ENCODE measurements at places on chromosomes 11 and 22. TPM values are rescaled to one million over a fixed set of nuclear protein-coding genes. Genes with fewer than 3 reads are reported as not detected.

DNA sequence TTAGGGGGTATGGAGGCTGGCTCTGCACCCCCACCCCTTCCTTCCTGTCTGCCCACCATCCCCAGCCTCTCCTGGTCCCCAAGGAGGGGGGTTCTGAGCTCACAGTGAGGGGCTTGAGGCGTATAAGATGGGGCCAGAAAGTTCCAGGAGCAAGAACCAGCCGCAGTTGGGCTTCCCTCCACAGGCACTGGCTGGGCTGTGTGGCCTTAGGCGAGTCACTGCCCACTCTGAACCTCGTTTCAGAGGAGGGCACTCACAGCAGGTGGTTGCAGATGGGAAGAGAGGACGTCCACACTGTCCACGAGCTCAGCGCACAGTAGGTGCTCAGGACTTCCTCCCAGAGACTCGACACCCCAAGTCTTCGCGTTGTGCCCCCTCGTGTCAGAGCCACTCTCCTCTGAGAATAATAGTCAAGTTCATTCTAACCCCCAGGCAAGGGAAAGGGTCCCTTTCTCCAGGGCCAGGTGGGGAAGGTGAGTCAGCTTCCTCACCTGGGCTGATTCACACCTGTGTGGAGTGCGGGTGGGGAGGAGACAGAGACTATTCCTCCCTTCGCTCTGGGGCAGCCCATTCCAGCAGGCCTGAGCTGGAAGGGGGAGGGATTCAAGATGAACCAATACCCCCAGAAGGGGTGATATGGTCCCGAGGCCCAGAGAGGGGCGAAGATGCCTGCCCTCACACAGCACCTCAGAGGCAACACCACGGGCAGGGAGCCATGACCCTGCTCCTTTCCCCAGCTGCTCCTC is 29.3 kb downstream of the RPL3 start:
- DNase-seq, result no peak
- peaks cover 54% of the 10 kb centered on the region for H3K4me1 ChIP-seq
- no peaks in the 10 kb centered on the region for H3K27me3 ChIP-seq
- no peaks in the 10 kb centered on the region for H3K36me3 ChIP-seq
- H3K27ac ChIP-seq, result peak overlapping the region; percentile 96
- no peak overlapping the region for H3K4me3 ChIP-seq

GRCh38 chr11:94175535-94175934 is 46.9 kb downstream of the PANX1 start:
- no peak overlapping the region for H3K4me3 ChIP-seq
- H3K27ac ChIP-seq, result no peak overlapping the region
- no peaks in the 10 kb centered on the region for H3K27me3 ChIP-seq
- no peaks in the 10 kb centered on the region for H3K4me1 ChIP-seq

DNA sequence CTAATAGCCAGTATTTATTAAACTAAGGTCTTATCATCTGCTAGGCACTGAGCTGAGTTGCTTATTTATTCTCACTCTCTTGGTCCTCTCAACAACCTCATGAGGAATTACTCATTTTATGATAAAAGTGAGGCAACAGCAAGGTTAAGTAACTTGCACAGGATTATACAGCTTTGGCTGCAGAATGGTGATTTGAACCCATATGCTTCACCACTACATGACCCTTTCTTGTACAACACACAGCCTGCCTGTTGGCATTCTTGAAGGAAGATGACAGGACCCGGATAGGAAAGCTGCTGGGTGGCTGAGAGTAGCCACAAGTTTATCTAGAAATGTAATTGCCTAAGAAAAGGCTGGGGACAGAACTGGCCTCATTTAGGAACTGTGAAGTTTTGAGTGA is 5.3 kb upstream of the PARVA start:
- peaks cover 42% of the 10 kb centered on the region for H3K4me1 ChIP-seq
- no peak for DNase-seq
- no peaks in the 10 kb centered on the region for H3K36me3 ChIP-seq

GRCh38 chr11:46330563-46331281 is 16.5 kb upstream of the DGKZ start:
- peaks cover 15% of the 10 kb centered on the region for H3K27me3 ChIP-seq
- no peak for DNase-seq
- H3K4me3 ChIP-seq, result no peak overlapping the region

DNA sequence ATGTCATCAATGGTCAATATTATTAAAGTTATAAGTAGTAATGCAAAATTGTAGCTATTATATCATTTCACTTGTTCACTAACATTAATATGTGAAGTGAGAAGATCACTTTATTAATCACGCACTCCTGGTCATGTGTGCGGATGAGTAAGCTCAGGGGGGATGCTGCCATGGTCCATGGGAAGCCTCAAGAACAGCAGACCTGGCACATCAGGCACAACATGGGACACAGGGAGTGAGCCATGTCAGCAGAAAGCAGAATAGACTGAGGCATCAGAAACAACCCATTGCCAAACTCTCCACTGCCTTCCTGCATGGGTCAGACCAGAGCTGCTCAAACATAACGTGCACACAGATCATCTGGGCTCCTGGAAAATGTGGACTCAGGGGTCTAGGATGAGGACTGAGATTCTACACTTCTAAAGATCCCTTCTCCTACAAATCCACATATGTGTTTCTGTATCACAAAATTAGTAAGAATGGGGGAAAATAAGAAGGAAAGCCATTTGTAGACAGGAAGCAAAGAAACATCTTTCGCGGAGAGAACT is 63.8 kb upstream of the VPREB1 start:
- no peaks in the 10 kb centered on the region for H3K4me1 ChIP-seq
- DNase-seq, result no peak
- H3K27ac ChIP-seq, result no peak overlapping the region
- H3K36me3 ChIP-seq, result no peaks in the 10 kb centered on the region

DNA sequence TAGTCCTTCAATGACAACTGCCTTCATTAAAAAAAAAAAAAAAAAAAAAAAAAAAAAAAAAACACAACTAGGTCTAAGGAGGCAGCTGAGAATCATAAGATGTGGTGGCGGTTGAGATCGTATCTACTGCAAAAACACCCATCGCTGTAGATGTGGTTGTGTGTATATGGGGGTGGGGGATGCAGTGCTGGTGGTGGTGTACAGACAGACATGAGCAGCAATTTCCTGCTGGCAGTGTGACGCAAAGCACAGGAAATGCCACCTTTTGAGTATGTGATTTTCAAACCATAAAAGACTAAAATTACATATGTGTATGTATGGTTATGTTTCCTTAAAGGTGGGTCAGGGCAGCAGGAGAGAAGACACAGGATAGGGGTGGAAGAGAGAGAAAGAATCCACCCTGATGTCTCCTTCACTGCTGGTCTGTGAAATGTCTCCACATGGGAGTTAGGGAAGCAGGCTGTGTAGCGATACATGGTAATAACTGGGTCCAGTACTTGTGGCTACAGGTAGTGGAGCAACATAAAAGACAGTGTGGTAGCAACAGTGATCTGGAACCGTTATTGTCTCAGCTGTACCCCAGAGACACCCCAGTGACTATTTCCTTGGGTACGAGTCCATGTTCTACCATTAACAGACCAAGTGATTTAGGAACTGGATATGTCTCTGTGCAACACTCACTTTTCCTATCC is 57.9 kb downstream of the SYTL2 start:
- H3K4me3 ChIP-seq, result no peak overlapping the region
- no peak overlapping the region for H3K27ac ChIP-seq
- H3K36me3 ChIP-seq, result no peaks in the 10 kb centered on the region
- peak; percentile 15 for DNase-seq
- H3K27me3 ChIP-seq, result no peaks in the 10 kb centered on the region

DNA sequence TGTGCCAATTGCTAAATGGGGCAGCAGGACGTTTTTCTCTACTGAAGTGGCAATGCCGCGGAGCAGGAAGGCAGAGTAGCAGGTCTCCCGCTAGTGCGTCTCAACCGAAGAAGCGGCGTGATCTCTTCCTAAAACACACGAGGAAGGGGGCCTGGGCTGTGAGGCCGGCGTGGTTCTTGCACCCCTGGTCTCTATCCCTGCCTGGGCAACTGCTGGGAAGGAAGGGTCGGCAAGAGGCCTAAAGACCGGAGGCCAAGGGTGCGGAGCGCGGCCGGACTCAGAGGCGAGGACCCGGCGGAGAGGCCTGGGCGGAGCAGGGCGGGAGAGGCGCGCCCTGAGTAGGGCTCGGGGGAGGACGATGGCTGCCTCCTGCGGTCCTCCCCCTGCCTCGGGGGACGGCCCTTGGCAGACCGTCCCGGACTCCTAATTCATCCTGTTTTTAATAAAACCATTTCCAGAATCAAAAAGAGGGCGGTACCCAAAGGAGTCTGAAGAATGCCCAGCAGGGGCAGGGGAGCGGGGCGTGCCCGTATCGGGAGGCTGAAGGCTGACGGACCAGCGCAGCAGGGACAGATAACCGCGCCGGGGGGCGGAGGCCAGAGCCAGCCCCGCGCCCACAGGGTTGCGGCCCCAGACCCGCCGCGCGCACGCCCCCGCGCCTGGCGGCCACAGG is 572 bp upstream of the APLP2 start:
- peak overlapping the region; percentile 57 for H3K4me3 ChIP-seq
- H3K27me3 ChIP-seq, result no peaks in the 10 kb centered on the region
- H3K27ac ChIP-seq, result peak overlapping the region; percentile 78
- no peaks in the 10 kb centered on the region for H3K36me3 ChIP-seq

DNA sequence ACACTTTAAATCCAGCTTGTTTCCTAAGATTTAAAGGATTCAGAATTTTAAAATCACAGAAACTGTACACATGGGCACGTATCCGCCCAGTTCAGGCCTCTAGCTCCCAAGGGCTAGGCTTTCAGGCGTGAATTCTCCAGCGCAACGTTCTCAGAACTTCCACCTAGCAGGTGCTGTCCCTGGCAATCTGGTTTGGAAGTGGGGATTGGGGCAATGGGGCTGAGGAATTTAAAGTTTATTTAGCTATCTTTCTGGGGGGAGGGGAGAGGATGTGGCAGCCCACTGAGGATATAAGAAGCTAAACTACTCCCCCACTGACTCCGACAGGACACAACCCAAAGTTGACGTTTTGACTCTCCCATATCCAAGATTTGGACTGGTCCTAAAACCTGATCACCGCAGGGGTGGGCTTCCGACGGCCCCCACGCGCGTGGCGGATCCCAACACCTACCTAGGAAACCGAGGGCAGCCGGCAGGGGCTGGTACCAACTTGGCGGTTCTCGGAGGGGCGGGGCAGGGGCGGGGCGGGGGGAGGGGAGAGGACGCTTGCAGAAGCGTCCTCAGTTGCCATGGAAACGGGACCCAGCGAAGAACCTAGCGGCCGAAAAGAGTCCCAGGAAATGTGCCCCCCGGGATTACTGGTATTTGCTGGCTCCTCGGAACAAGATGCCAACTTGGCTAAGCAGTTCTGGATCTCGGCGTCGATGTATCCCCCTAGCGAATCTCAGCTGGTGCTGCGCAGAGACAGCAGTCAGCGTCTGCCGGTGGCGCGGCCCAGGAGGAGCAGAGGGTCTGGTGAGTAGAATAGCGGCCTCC is at the start of gene HOATZ:
TSS of gene HOATZ (plus strand) at position 563 of the 816 bp plus-strand sequence. CDS start at position 570, 7 bp downstream.
- no peaks in the 10 kb centered on the region for H3K36me3 ChIP-seq
- no peak within 1 kb of the TSS for H3K27ac ChIP-seq
- no peak within 1 kb of the TSS for H3K4me3 ChIP-seq
- no peak for DNase-seq
- H3K27me3 ChIP-seq, result no peaks in the 10 kb centered on the region
- H3K4me1 ChIP-seq, result peaks cover 7% of the 10 kb centered on the region

DNA sequence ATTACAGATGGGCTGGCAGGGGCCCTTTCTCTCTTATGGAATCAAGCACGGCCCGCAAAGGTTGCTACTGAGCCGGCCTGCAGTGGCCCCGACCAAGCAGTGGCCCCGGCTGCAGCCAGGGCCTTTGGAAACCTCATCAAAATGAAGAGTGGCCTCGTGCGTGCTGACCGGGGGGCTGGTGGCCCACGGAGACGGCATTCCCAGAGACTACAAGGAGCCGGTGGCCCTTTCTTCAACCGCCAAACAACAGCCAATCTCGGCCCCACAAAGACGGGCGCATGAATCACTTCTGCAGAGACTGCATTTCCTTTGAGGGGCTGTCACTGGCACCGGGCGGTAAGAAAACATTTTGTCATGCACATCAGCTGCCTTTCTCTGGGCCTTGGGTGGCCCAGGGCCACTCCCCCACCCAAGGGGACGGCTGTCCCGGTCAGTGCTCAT is 43.1 kb upstream of the FGF3 start:
- no peak overlapping the region for H3K4me3 ChIP-seq
- H3K4me1 ChIP-seq, result no peaks in the 10 kb centered on the region
- DNase-seq, result no peak
- H3K27ac ChIP-seq, result no peak overlapping the region

DNA sequence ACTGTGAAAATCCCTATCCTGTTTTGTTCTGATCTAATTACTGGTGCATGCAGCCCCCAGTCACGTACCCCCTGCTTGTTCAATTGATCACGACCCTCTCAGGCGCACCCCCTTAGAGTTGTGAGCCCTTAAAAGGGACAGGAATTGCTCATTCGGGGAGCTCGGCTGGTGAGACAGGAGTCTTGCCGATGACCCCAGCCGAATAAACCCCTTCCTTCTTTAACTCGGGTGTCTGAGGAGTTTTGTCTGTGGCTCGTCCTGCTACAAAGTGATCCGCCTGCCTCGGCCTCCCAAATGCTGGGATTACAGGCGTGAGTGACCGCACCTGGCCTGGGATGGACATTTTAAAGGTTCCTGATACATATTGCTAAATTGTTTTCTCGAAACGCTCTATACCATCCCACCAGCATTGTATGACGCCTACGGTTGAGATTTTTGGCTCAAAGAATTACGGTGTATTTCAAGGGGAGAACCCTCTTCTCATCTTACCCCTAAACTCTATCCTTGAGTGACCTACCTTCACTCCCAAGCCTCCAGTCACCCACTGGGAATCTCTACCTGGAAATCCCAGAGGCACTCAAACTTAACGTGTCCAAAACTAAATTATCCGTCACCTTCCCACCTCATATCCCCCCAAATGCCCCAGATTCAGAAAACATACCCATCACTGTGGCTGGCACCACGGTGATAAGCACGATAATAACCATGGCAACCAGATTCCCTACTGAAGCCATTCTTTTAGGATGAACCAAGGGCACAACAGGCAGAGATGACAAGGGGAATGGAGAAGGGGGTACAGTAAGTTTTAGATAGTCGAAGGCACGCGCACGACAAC is 789 bp upstream of the POLA2 start:
- H3K4me3 ChIP-seq, result no peak overlapping the region
- H3K27me3 ChIP-seq, result no peaks in the 10 kb centered on the region
- no peaks in the 10 kb centered on the region for H3K36me3 ChIP-seq
- no peak for DNase-seq
- H3K27ac ChIP-seq, result peak overlapping the region; percentile 91
- peaks cover 24% of the 10 kb centered on the region for H3K4me1 ChIP-seq

- H3K36me3 ChIP-seq, result no peaks in the 10 kb centered on the region
- H3K4me3 ChIP-seq, result no peak overlapping the region
- no peak overlapping the region for H3K27ac ChIP-seq
- H3K4me1 ChIP-seq, result no peaks in the 10 kb centered on the region
- no peak for DNase-seq
Measured at GRCh38 chr11:45411228-45411946, 125.2 kb upstream of the SYT13 start.

- H3K36me3 ChIP-seq, result no peaks in the 10 kb centered on the region
- peak; percentile 75 for DNase-seq
- H3K4me1 ChIP-seq, result peaks cover 3% of the 10 kb centered on the region
- H3K27me3 ChIP-seq, result no peaks in the 10 kb centered on the region
- H3K4me3 ChIP-seq, result no peak overlapping the region
Measured at GRCh38 chr11:75532200-75533048, 6.7 kb upstream of the GDPD5 start.

Gene FGF19
- total RNA-seq, result not detected

Gene DGCR6L
- 24.4 TPM for total RNA-seq

Gene RPL27A
- 320 TPM for total RNA-seq

Gene GLYATL2
- not detected for total RNA-seq

Gene TMPRSS5
- total RNA-seq, result not detected

Gene AIFM3
- 3.0 TPM for total RNA-seq

Gene OR4D5
- total RNA-seq, result 6.6 TPM
